ENCODE measurements at places on chromosomes 11 and 22. TPM values are rescaled to one million over a fixed set of nuclear protein-coding genes. Genes with fewer than 3 reads are reported as not detected.
A peak's percentile ranks its signal among the peaks of the same experiment; 100 is the strongest.

GRCh38 chr11:93608364-93608763 is 53.1 kb upstream of the CEP295 start:
- no peak for DNase-seq

GAL gene
- 0.92 TPM for total RNA-seq

CBX7 gene
- total RNA-seq = 10.8 TPM

SLC25A18 gene
- total RNA-seq = not detected

GRCh38 chr22:30906946-30907345 is 61.6 kb downstream of the MORC2 start:
- no peak for DNase-seq

TRIM6 gene
- total RNA-seq = 0.14 TPM

DNA sequence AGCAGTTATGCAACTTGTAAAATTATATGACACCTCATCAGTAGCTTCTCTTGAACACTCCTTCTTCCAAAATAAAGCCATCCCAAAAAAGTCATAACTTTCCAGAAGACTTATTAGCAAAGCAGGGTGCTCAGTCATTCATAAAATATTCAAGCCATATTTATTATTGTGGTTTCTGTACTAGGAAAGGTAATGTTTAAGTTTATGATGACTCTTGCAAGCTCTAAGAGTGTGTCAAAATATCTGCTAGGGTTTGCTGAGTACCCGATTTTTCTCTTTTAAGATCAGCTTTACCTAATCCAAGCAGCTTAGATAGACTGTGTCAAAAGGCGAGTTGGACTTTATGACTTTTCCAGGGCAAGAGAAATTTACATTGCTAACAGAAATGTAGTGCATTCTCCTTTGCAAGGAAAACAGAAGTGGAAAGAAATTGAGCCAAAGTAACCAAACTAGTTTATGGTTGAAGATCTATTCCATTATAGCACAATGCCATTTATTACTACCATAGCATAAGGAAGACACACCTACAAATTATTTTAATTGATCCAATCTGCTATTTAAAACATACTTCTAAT is 98.0 kb upstream of the SOX6 start:
- DNase-seq = no peak

GRCh38 chr11:47514825-47515647 is 37.9 kb downstream of the CELF1 start:
- peak; percentile 66 for DNase-seq

GRCh38 chr11:119650251-119650650 is 78.7 kb downstream of the NECTIN1 start:
- no peak for DNase-seq

ZNF215 gene
- 3.4 TPM for total RNA-seq

KRTAP5-2 gene
- not detected for total RNA-seq

TBCEL gene
- 8.7 TPM for total RNA-seq

- DNase-seq = no peak
Measured at GRCh38 chr11:103967985-103968384, 68.5 kb upstream of the DDI1 start.

- DNase-seq = no peak
Measured at GRCh38 chr11:1762537-1763302, 1.0 kb downstream of the CTSD start.

DNA sequence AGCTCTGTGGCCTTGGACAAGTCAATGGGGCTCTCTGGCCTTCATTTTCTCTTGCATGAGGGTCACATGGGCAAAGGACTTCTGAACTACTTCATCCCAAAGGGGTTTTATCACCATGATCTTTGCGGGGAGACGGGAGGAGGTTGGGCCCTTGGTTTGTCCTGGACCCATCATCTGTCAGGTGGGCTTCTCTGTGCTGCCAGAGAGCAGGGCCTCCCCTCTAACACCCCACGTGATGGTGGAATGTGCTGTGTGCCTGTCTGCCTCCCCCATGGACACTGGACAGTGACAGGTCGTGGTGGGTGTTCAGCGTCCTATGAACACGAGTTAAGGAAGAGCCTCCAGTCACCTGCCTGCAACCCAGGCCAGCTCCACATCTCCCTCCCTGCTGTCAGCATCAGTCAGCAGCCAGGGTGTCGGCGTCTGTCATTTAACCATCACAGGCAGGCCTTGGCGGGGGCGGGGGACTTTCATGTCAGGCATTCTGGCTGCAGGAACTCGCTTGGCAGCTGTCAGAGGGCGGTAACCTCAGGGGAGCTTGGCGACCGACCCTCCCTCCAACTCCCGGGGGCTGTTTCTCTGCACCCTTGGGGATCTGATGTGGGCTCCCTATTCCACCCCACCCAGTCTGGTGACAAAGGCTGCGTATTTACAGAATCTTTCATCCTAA is 2.6 kb upstream of the SUN2 start:
- peak; percentile 89 for DNase-seq

GRCh38 chr22:42283278-42284201 is 13.1 kb upstream of the TCF20 start:
- peak; percentile 82 for DNase-seq
